ENCODE measurements at places on chromosomes 16 and 17.
A peak's percentile ranks its signal among the peaks of the same experiment; 100 is the strongest.

DNA sequence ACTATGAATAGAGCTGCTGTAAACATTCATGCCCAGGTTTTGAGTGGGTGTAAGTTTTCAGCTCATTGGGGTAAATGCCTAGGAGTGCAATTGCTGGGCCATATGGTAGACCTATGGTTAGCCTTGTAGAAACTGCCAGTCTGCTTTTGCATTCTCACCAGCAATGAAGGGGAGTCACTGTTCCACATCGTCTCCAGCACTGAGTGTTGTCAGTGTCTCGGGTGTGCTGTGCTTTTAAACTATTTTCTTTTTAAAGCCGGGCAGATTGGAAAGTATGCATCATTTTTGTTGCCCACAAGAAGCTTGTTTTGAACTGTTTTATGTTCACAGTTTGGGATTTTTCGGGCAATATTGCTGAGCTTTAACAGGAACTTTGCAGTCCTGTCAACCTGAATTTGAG lies 7.9 kb downstream of the RMI2 start:
- DNase-seq: no peak

- peak; percentile 11 for DNase-seq
Measured at GRCh38 chr17:83190004-83190385, 110.6 kb downstream of the METRNL start.

DNA sequence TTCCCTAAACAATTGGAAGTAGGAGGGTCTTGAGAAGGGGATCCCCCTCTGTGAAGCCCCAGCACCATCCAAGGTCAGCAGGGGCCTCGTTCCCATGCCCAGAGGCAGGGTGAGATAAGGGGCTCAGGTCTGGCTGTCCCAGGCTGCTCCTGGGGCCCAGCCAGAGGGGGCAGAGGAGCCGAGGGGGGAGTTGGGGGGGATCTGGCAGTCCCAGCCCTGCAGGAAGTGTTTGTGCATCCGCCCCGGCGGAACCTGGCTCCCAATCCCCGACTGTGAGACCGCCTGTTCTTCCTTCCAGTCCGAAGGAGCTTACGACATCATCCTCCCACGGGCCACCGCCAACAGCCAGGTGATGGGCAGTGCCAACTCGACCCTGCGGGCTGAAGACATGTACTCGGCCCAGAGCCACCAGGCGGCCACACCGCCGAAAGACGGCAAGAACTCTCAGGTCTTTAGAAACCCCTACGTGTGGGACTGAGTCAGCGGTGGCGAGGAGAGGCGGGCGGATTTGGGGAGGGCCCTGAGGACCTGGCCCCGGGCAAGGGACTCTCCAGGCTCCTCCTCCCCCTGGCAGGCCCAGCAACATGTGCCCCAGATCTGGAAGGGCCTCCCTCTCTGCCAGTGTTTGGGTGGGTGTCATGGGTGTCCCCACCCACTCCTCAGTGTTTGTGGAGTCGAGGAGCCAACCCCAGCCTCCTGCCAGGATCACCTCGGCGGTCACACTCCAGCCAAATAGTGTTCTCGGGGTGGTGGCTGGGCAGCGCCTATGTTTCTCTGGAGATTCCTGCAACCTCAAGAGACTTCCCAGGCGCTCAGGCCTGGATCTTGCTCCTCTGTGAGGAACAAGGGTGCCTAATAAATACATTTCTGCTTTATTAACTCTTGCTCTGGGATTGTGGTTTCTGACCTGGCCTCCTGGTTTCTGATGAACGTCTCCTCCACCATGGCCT lies 14.9 kb downstream of the GPRC5C start:
- DNase-seq: peak; percentile 68

- no peak for DNase-seq
Measured at GRCh38 chr17:59853168-59853918, 39.4 kb downstream of the TUBD1 start.

GRCh38 chr16:78684030-78684611 lies 584.7 kb downstream of the WWOX start:
- peak; percentile 69 for DNase-seq

- no peak for DNase-seq
Measured at GRCh38 chr16:19748389-19749168, 30.5 kb downstream of the IQCK start.

DNA sequence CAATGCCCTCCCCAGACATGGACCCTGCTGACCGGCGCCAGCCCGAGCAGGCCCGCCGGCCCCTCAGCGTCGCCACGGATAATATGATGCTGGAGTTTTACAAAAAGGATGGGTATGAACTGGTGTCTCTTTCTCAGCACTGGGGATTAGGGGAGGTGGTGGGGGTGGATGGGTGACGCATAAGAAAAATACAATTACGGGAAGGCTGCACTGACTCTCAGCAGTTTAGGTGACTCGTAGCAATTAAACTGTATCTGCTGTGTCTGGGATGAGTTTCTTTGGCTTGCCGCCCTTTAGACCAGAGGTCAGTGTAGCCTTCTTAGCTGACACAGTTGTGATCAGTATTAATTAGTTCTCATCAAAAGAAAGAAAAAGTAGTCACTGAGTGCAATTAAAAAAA lies 59.0 kb downstream of the ELAC2 start:
- no peak for DNase-seq

- no peak for DNase-seq
Measured at GRCh38 chr17:33596899-33597298, 303.8 kb upstream of the ASIC2 start.

DNA sequence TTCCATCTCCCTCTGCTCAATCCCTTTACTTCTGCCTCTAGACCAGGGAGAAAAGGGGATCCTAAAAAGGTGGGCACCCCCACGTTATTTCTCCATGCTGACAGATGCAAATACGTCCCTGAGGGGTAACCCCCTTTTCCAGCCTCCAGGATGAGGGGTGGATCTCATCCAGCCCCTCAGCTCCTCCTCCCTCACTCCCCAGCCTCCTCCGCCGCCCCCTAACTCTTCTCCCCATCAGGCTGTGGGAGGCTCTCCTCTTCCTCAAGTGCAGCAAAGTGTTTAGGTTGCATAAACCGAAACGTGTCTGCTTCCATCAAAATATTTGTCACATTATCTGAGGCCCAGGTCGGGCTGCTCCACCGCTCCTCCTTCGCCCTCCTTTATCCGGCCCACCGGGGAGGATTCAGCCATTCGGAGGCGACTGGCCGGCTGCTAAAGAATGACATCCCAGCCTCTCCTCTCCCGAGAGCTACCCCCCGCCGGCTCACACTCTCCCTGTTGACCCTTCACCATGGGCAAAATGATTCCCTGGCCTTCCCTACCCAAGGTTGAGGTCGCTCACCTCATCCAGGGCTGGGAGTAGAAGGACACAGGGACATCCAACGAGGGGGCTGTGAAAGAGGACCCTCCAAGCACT lies 1.2 kb upstream of the C1QL1 start:
- no peak for DNase-seq

GRCh38 chr17:67376415-67376736 lies 705 bp upstream of the PITPNC1 start:
- no peak for DNase-seq

DNA sequence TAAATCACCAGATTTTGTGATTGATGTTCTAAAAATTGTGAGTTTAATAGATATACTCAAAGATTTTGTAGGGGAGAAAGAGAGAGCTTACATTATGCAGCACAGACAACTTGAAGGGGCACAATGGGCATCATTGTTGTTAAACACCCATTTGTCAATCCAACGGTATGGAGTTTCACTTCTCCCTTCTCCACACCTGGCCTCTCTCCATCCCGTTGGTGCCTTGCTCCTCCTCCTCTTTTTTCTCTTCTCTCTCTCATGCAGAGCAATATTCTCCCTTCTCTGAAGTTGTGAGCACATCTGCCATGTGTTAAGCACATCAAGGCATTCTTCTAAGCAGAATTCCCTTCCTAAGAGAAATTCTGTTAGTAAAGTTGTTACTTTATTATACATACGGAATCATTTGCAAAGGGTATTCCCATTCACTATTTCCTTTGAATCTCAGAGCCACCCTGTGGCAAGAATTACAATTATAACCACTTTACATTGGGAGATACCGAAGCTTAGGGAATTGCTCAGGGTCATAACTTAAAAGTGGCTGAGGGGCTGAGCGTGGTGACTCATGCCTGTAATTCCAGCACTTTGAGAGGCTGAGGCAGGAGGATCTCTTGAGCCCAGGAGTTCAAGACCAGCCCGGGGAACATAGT lies 40.5 kb upstream of the SKAP1 start:
- no peak for DNase-seq

- DNase-seq: no peak
Measured at GRCh38 chr17:31413874-31414549, 22.5 kb downstream of the RAB11FIP4 start.

DNA sequence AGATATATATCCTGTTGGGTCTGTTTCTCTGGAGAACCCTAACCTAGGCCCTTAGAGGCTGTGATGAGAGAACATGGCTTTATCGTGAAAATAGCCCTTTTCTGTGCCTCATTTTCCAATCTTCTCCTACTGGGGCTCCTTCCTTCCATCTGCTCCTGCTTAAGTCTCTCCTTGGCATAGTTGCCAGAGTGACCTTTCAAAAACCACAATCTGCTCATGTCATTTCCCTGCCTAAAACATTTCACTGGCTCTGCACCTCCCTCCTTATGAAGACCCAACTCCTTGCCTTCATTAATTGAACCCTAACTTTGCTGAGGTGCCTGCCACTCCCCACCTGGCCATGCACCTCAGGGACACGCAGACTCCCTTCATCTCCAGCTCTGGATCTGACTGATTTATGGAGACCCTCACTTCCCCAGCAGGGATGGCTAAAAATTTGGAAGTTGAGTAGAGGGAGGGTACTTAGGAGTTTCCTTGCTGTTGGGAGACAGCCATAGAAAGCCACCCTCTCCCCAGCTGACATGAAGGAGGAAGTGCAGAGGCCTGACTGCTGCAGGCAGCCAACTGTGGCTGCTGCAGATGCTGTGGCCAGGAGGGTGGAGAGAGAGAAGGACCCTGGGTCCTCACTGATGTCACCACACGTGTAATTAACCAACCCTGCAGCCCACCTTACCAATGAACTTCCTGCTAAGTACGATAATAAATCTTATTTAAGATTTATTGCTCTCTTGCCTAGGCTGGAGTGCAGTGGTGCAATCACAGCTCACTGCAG lies 6.3 kb upstream of the GGA2 start:
- no peak for DNase-seq

Measured in uterus (tissue), 4 donors.